Left hindlimb (tissue), 1 donor: ENCODE measurements at places on chromosomes 5 and 9.

DNA sequence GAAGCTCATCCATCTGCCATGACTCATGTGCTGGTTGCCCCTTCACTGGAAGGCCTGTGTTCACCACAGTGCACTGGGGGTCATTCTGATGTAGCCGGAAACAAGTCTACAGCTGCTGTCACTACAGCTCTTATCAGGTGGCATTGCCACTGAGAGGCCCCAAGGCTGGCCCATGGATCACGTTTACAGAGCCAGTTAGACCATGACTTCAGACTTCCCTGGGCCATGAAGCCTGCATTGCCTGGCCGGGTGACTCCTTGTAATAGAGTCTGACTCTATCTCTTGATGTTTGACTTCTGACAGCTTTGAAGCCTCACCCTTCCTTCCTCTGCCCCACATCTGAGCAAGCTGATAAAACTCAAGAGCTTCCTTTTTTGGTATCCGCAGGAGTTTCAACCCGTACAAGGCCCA lies 473.5 kb upstream of the DAP start:
- no peak for DNase-seq

DNA sequence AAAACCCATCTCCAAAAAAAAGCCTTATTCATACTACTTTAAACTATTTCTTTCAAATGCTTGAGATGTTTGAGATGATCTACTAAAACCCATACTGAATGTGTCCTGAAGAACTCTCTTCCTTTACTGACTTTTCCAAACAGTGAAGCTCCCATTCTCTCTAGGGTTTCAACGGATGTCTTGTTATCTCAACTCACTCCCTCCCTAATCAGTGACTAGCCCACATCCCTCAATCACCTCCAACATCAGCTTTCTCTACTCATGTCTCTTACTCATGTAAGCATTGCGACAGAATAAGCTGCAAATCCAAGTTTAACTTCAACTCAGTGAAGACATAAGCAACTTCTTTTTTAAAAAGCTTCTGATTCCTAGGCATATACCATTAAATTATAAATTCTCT lies 42.1 kb downstream of the WDR41 start:
- DNase-seq, result no peak

DNA sequence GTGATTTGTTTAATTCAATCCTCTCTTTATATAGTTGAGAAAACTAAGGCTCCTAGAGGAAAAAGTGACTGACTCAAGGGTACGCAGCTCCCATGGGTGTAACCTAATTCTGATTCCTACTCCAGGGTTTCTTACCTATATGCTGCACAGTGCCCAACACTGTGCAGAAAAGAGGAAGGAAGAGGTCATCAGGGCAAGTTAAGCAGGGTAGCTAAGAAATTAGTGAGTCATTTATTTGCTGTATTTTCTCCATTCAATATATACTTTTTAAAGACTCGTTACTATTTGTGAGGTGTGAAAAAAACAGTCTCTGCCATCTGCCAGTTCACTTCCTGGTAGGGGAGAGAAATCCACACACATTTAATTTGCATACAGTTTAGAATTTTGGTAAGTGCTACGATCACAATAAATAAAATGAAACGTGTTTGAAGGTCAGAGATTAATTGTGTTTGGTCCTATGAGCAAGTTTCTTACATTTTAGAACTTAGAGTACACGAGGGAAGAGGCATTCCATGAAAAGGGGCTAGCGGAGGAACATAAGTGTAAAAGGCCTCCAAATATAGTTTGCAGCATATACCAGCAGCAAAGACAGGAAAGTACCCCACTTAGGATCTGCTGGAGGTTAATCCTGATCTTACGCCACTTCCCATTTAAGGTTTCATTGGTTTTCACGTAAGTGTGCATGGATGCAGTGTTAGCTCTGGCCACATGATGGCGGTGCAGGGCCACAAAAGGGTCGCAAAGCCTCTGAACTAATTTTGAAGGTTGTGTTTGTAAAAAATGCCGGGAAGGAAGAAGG lies 59.9 kb upstream of the TLR4 start:
- peak; percentile 68 for DNase-seq

GRCh38 chr5:156094001-156094400 lies 233.0 kb upstream of the SGCD start:
- peak; percentile 46 for DNase-seq

- peak; percentile 11 for DNase-seq
Measured at GRCh38 chr5:179241764-179242370, 103.4 kb downstream of the ADAMTS2 start.

DNA sequence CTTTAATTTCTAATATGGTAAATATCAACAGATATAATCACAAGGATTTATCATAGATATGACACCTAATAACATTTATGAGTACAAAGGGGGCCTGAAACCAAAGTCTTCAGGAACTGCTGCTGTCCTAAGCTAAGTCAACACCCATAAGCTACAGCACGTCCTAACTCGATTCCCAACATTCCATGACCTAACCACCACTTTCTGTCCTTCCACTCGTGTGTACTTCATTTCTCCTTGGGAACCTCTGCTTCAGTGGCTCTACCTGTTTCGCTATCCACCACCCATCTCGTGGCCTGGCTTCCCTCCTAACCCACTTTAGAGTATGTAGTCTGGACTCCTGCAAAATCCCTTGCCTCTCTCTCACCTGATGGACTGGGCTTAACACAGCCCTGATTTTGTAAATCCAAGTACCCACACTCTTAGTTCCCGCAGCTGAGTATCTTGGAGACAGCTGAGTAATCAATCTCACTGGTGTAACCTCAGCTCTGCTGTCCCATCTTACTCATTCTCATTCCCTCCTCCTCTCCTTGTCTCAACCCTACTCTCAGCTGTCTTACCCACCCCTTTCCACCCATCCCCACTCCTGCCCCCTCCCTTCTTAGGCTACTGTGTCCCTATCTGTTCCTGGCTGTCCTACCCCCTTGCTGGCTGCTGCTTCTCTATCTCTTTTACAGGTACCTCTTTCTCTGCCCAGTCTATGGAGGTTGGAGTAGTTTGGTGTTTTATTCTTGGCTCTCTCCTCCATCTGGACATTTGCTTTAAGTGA lies 101.8 kb downstream of the MAST4 start:
- no peak for DNase-seq

- DNase-seq, result no peak
Measured at GRCh38 chr5:53027913-53028312, 38.8 kb downstream of the ITGA2 start.

DNA sequence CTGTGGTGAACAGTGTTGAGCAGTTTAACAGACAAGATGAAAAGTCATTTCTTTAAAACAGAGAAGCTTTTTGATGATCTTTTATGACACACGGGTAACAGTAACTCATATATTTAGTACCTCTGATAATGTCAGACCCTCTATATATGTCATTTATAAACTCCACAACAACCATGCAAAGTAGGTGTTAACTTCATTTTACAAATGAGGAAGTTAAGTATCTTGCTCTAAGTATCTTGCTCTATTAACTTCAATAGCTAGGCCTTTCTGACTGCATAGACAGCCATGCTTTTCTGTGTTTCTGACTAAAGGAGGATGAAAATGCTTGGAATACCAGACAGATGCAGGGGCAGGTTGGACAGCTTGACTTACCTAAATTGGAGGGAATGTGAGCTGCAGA lies 1.8 kb downstream of the NUDT2 start:
- no peak for DNase-seq

GRCh38 chr9:105151686-105151995 lies 92.8 kb upstream of the SLC44A1 start:
- no peak for DNase-seq

- no peak for DNase-seq
Measured at GRCh38 chr9:905906-906305, 64.4 kb downstream of the DMRT1 start.

- no peak for DNase-seq
Measured at GRCh38 chr5:160573318-160573717, 151.7 kb downstream of the PTTG1 start.

DNA sequence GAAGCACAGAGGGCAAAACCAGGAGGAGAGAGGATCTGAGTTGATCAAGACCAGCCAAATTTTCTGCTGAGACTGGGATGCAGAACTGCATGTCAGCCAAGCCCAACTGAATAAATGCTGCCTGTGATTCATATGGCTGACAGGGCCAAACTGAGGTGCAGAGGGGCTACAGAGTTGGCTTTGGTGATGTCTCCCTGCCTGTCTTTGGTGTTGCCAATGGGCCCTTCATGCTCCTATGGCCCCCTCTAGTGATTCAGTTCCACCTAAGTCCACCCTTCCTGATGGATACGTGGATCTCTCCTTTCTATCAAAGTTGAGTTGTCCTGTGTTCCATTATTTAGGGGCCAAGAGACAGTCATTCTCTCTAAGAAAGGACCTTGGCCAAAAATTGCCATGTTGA lies 163.6 kb upstream of the TLE4 start:
- DNase-seq, result no peak

DNA sequence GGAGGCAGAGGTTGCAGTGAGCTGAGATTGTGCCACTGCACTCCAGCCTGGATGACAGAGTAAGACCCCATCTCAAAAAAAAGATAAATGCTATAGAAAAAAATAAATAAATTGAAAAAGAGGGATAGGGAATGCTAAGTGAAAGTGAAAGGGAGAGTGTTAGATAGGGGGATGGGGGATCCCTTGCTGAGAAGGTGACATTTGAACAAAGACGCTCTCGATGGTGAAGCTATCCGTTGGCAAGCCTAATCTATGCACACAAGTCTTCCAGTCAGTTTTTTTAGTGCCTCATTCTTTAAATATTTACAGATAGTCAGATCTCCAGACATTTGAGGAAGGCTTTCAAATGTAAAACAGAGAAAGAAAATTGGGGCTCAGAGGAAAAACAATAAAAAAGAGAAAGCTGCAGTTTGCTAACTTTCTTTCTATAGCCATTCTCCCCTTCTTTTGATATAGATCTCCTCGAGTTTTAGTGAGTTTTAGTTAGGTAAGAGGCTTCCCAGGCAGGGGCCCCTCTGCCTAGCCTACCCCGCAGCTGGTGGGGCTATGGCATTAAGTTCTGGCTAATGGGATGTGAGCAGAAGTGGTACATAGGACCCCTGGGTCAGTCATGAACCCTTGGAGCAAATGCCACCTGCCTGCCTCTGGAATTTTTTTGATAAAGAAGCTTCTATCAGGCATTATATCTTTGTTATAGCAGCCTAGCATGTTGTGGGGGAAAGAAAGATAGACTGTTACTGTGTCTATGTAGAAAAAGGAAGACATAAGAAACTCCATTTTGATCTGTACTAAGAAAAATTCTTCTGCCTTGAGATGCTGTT lies 12.0 kb downstream of the GLRX start:
- no peak for DNase-seq

GRCh38 chr5:16852251-16853005 lies 83.7 kb downstream of the MYO10 start:
- DNase-seq, result no peak

- DNase-seq, result no peak
Measured at GRCh38 chr5:94674490-94675382, 56.3 kb downstream of the SLF1 start.

GRCh38 chr5:35056686-35057085 lies 8.9 kb upstream of the AGXT2 start:
- no peak for DNase-seq

DNA sequence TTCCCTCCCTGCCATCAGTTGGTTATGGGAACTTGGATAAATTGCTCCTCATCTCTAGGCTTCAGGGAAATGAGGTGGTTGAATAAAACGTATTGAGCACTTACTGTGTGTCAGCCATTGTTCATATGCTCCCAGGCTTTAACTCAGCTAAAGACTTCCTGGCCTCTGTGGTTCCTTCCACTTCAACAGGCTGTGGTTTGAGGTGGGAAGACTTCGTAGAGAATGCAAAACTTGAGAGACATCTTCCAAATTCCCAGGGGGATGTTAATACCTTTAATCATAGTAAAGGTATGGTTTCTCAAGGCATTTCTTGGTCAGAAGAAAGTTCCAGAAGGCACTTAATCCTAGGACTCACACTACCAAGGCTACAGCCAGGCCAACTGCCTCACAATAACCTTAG lies 1.5 kb upstream of the GPX3 start:
- no peak for DNase-seq

GRCh38 chr9:129476821-129477611 lies 143.9 kb downstream of the C9orf50 start:
- peak; percentile 25 for DNase-seq

DNA sequence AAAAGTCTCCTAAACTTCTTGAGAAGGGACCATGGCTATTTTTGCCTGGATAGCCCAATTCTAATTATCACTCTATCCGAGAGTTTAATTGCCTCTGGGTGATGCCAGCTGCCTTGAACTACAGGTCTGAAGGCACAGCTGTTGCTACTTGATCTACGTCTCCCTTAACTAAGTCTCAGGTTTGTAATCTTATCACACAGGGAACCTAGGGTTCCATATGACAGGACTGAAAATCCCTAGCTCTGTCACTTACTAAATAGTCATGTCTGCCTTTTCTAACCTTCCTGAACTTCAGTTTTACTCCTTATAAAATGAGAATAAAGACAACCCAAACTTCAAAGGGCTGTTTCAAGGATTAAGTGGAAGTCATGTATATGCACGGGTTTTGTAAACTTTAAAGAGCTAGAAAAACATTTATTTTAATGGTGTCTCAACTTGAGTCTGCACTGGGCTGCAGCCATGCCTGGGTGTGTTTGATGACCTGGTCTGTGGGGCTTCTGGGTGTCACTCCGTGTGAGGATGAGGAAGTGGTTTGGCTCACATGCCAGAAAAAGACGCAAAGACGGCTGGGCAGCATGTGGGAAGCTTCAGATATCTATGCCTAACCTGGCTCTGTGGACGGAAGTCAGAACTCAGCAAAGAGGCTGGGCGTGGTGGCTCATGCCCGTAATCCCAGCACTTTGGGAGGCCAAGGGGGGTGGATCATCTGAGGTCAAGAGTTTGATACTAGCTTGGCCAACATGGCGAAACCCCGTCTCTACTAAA lies 129.3 kb upstream of the SLC44A1 start:
- peak; percentile 48 for DNase-seq

DNA sequence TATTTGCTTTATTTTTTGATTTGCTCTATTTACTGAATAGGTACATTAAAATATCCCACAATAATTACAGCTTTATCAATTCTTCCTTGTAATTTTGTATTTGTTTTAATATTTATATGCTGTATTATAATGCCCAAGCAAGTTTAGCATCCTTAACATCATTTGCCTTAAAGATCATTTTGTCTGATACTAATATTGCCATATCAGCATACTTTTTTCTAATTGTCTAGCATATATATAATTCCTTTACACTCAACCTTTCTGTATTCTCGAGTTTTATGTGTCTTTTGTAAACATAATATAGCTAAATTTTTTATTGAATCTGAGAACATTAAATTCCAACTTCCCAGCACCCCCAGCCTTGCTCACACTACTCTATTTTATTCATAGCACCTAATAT lies 64.7 kb downstream of the P4HA2 start:
- no peak for DNase-seq

DNA sequence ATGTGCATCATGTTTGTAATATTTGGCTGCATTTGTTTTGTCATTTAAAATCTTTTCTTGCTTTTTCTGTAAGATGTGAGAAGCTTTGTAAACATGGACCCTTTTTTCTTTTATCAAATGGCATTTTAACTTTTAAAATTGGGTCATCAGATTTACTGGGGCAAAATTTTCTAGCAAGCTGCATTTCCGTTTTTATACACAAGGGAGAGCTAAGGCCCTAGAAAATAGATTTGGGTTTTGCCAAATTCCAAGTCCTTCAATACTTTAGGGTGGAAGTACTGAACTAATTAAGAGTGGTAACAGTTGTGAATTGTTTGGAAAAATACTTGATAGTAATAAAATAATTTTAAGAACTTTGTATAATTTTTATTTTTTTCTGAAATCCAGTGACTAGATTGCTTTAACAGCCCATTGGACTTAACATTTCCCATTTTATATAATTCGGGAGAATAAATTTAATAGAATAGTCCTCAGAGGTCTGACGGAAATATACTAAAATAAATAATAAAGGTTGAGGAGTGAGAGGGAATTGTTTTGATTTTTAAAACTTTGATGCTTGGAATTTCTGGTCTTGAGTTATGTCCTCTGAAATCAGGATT lies 117.4 kb downstream of the SMARCA2 start:
- DNase-seq, result no peak

- no peak for DNase-seq
Measured at GRCh38 chr9:112048924-112049691, 126.0 kb downstream of the SUSD1 start.
